ENCODE measurements at places on chromosomes 6 and 20. TPM values are rescaled to one million over a fixed set of nuclear protein-coding genes. Genes with fewer than 3 reads are reported as not detected.

SLCO4A1 gene
- 0.26 TPM for total RNA-seq

TBXT gene
- total RNA-seq = not detected

FNDC1 gene
- 0.17 TPM for total RNA-seq

TP53TG5 gene
- total RNA-seq = not detected

MYCT1 gene
- 3.1 TPM for total RNA-seq

GMPR gene
- total RNA-seq = 34.8 TPM

DEFB119 gene
- total RNA-seq = not detected

POU5F1 gene
- total RNA-seq = not detected

QRSL1 gene
- 8.7 TPM for total RNA-seq

GTF2H4 gene
- total RNA-seq = 9.6 TPM

MOG gene
- total RNA-seq = not detected

COL10A1 gene
- total RNA-seq = under 0.01 TPM

C4A gene
- total RNA-seq = 6.9 TPM

MLN gene
- not detected for total RNA-seq
